Activated naive CD4-positive, alpha-beta T cell treated with anti-CD3 and anti-CD28 coated beads, Interleukin-2, amount 10 ng/mL, durations not matched to agents 7 days and 5 days (primary cell): ENCODE measurements at places on chromosomes 11 and 22.

- H3K36me3 ChIP-seq: no peaks in the 10 kb centered on the region
- no peaks in the 10 kb centered on the region for H3K4me1 ChIP-seq
- H3K27ac ChIP-seq: no peak overlapping the region
These were observed 216.9 kb upstream of the SYN3 start for GRCh38 chr22:33275073-33275443.

DNA sequence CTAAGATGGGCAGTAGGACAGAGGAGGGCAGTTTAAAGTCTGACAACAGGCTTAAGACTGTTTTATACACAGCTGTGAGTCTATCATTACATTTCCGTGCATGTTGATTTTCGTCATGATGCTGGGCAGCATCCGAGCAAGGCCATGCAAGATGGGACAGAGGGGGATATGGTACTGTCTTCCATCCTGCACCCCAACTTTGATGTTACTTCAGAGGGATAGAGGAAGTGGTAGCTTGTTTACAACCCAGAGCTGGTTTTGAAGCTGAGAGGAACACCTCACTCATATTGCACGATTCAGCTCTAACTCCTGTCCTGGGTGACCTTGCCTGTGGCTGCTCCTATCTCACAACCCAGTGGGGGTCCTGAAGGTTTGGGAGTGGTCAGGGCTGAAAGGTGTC lies 3.0 kb upstream of the SORL1 start:
- DNase-seq: peak; percentile 61
- peaks cover 62% of the 10 kb centered on the region for H3K36me3 ChIP-seq
- peak overlapping the region; percentile 94 for H3K27ac ChIP-seq
- peaks cover 85% of the 10 kb centered on the region for H3K4me1 ChIP-seq
- H3K4me3 ChIP-seq: peak overlapping the region; percentile 84

GRCh38 chr11:6681505-6681904 lies 1.6 kb downstream of the MRPL17 start:
- no peak for DNase-seq
- H3K27ac ChIP-seq: no peak overlapping the region
- no peaks in the 10 kb centered on the region for H3K27me3 ChIP-seq

- H3K27ac ChIP-seq: no peak overlapping the region
- H3K4me1 ChIP-seq: peaks cover 4% of the 10 kb centered on the region
- peaks cover 4% of the 10 kb centered on the region for H3K27me3 ChIP-seq
- no peaks in the 10 kb centered on the region for H3K36me3 ChIP-seq
These were observed 3.2 kb downstream of the HBD start for GRCh38 chr11:5231111-5231510.

GRCh38 chr22:40803321-40803720 lies 15.8 kb downstream of the SLC25A17 start:
- no peaks in the 10 kb centered on the region for H3K27me3 ChIP-seq
- H3K36me3 ChIP-seq: peaks cover 7% of the 10 kb centered on the region
- H3K4me1 ChIP-seq: peaks cover 7% of the 10 kb centered on the region
- no peak overlapping the region for H3K4me3 ChIP-seq
- H3K27ac ChIP-seq: no peak overlapping the region

DNA sequence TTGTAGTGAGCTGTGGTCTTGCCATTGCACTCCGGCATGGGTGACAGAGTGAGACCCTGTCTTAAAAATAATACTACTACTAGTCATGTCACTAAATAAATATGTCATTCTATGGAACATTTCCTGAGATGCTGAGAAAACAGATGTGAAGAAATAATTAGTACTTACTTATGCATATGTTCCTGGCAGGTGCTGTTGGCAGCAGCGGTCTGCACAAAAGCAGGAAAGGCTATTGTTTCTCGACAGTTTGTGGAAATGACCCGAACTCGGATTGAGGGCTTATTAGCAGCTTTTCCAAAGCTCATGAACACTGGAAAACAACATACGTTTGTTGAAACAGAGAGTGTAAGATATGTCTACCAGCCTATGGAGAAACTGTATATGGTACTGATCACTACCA lies 8.8 kb downstream of the ARCN1 start:
- H3K36me3 ChIP-seq: peaks cover 45% of the 10 kb centered on the region
- no peaks in the 10 kb centered on the region for H3K27me3 ChIP-seq
- H3K4me3 ChIP-seq: no peak overlapping the region

- H3K4me3 ChIP-seq: no peak overlapping the region
- no peak overlapping the region for H3K27ac ChIP-seq
- no peaks in the 10 kb centered on the region for H3K4me1 ChIP-seq
- DNase-seq: no peak
- peaks cover 4% of the 10 kb centered on the region for H3K27me3 ChIP-seq
These were observed 71.1 kb downstream of the LARGE2 start for GRCh38 chr11:45993531-45994001.

GRCh38 chr11:83140691-83141455 lies 16.1 kb upstream of the PCF11 start:
- H3K27ac ChIP-seq: no peak overlapping the region
- no peaks in the 10 kb centered on the region for H3K36me3 ChIP-seq
- no peak overlapping the region for H3K4me3 ChIP-seq
- no peak for DNase-seq

- no peak overlapping the region for H3K4me3 ChIP-seq
- H3K4me1 ChIP-seq: no peaks in the 10 kb centered on the region
- peaks cover 15% of the 10 kb centered on the region for H3K27me3 ChIP-seq
- no peak overlapping the region for H3K27ac ChIP-seq
- DNase-seq: no peak
- no peaks in the 10 kb centered on the region for H3K36me3 ChIP-seq
These were observed 85.9 kb upstream of the MYOD1 start for GRCh38 chr11:17633279-17633986.

DNA sequence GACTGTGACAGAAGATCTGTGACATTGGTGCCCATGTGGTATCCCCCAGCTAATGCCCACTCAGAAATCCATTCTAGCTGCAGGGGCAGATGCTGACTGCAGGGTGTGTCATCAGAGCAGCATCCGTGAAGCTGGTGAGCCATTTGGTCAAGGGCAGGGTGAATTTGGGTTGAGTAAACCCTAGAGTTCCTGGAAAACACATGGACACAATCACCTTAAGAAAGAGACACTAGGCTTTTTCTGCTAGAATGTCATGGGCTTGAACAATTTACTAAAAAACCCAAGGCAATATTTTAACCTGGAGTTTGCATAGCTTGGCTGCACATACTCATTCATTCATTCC lies 100.0 kb downstream of the ADAMTS15 start:
- no peak overlapping the region for H3K4me3 ChIP-seq
- H3K36me3 ChIP-seq: no peaks in the 10 kb centered on the region
- H3K27ac ChIP-seq: no peak overlapping the region
- DNase-seq: no peak
- H3K4me1 ChIP-seq: no peaks in the 10 kb centered on the region
- peaks cover 4% of the 10 kb centered on the region for H3K27me3 ChIP-seq

DNA sequence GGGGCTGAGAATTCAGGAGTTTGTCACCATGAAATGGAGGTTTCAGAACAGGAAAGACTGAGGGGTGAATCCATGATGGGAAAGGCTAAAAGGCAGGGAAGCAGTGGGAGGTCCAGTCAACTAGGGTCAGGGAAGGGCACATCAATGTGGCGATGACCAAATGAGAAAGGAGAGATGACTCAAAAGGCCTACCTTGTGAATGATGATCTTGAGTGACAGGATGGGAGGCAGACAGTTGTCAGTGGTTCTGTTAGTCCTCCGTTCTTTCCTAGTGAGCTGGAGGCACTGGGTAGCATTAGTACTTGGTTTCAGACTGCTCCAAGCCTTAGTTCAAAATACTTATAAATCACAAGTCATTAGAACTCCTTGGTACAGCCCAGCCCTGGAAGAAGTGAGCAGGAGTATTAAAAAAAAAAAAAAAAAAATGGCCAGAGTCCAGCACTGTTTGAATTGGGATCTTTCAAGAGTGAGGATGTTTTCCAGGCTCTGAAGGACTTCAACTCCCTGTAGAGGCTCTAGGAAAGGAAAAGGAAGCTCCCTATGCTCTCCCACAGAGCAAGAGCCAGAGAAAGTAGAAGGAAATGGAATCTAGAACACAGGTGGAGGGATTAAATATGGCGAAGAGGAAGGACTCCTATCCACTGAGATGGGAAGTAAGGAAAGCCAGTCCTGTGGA lies 8.3 kb upstream of the DCHS1 start:
- DNase-seq: no peak
- H3K27me3 ChIP-seq: peaks cover 16% of the 10 kb centered on the region
- no peak overlapping the region for H3K4me3 ChIP-seq

- peaks cover 56% of the 10 kb centered on the region for H3K4me1 ChIP-seq
- H3K27me3 ChIP-seq: no peaks in the 10 kb centered on the region
- DNase-seq: peak; percentile 72
- H3K27ac ChIP-seq: peak overlapping the region; percentile 89
These were observed 27.1 kb upstream of the TMA7B start for GRCh38 chr22:39932918-39933649.

GRCh38 chr22:27697888-27698287 lies 103.7 kb downstream of the MN1 start:
- no peak overlapping the region for H3K27ac ChIP-seq
- H3K36me3 ChIP-seq: no peaks in the 10 kb centered on the region
- DNase-seq: no peak
- H3K27me3 ChIP-seq: no peaks in the 10 kb centered on the region

GRCh38 chr11:77142091-77142975 lies 14.3 kb downstream of the MYO7A start:
- H3K4me3 ChIP-seq: no peak overlapping the region
- H3K36me3 ChIP-seq: no peaks in the 10 kb centered on the region
- peaks cover 75% of the 10 kb centered on the region for H3K27me3 ChIP-seq
- DNase-seq: peak; percentile 34
- H3K4me1 ChIP-seq: peaks cover 11% of the 10 kb centered on the region
- H3K27ac ChIP-seq: no peak overlapping the region

DNA sequence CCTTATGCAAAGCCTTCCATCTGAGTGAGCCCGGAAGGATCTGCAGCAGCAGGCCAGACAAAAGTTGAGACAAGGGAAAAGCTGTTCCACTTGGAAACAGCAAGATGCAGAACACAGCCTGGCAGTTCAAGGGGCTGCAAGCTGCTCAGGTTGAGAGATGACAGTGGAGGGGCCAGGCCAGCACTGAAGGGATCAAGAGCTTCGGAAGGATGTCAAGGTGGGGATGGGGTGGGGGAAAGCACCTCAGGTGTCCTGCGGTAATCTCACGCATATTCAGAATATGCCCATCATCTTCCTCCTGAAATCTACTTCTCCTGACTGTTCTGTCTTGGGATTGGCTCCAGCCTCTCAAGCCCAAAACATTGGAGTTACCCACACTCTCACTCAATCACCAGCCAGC lies 35.7 kb downstream of the GAB4 start:
- peaks cover 30% of the 10 kb centered on the region for H3K27me3 ChIP-seq
- no peak for DNase-seq
- H3K4me1 ChIP-seq: peaks cover 9% of the 10 kb centered on the region
- no peaks in the 10 kb centered on the region for H3K36me3 ChIP-seq
- no peak overlapping the region for H3K27ac ChIP-seq

DNA sequence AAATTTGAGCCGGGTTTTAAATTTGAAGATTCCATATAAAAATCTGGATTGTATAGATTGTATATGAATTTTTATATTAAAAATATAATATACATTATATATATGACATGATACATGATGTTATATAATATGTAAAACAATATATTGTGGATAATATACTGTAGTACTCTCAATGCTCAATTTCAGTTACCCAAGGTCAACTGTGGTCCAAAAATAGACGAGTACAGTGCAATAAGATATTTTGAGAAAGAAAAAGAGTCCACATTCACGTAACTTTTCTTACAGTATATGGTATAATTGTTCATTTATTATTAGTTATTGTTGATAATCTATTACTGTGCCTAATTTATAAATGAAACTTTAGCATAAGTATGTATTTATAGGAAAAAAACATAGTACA lies 94.2 kb upstream of the YWHAH start:
- no peaks in the 10 kb centered on the region for H3K4me1 ChIP-seq
- H3K36me3 ChIP-seq: peaks cover 30% of the 10 kb centered on the region
- no peak for DNase-seq

GRCh38 chr22:17882727-17883126 lies 108.5 kb upstream of the BID start:
- H3K27ac ChIP-seq: no peak overlapping the region
- no peak for DNase-seq
- peaks cover 2% of the 10 kb centered on the region for H3K36me3 ChIP-seq
- no peaks in the 10 kb centered on the region for H3K27me3 ChIP-seq
- no peak overlapping the region for H3K4me3 ChIP-seq

- peak; percentile 44 for DNase-seq
- H3K4me3 ChIP-seq: no peak overlapping the region
These were observed 15.3 kb downstream of the RCOR2 start for GRCh38 chr11:63901660-63902059.

GRCh38 chr11:127018683-127019279 lies 18.2 kb upstream of the KIRREL3 start:
- H3K4me1 ChIP-seq: no peaks in the 10 kb centered on the region
- H3K4me3 ChIP-seq: no peak overlapping the region
- no peaks in the 10 kb centered on the region for H3K36me3 ChIP-seq
- H3K27ac ChIP-seq: no peak overlapping the region
- DNase-seq: no peak
- H3K27me3 ChIP-seq: peaks cover 4% of the 10 kb centered on the region

DNA sequence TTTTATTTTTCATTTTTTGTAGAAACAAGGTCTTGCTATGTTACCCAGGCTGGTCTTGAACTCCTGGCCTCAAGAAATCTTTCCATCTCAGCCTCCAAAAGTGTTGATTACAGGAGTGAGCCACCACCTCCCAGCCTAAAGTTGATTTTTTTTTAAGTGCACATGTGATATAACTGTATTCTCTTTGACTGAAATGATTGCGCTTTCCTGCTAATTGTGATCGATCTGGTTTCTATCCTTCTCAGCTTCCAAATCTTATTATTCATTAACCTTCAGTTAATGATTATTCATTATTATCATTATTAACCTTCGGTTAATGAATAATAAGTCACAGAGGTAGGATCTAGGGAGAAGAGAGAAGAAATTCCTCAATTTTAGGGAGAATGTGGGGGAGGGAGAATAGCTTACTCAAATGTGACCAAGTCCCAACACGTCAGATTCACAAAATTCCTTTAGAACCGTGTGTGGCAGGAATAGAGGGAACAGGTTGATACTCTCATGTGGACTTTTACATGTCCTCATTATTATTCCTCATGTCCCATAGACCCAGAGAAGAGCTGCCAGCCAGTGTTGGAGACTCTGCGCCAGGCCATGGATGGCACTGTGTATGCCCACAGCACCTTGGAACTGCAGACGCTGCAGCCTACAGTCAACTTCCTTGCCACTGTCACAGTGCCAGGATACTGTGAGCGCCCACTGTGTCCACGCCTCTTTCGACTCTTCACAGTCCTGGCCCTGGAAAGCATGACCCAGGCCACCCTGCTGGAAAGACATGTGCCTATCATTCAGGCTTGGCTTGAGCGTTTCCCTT lies 47.1 kb downstream of the RRP8 start:
- no peaks in the 10 kb centered on the region for H3K36me3 ChIP-seq
- H3K27me3 ChIP-seq: no peaks in the 10 kb centered on the region
- no peak for DNase-seq
- no peaks in the 10 kb centered on the region for H3K4me1 ChIP-seq
- H3K4me3 ChIP-seq: no peak overlapping the region
